ENCODE measurements at places on chromosomes 6 and 20.

DNA sequence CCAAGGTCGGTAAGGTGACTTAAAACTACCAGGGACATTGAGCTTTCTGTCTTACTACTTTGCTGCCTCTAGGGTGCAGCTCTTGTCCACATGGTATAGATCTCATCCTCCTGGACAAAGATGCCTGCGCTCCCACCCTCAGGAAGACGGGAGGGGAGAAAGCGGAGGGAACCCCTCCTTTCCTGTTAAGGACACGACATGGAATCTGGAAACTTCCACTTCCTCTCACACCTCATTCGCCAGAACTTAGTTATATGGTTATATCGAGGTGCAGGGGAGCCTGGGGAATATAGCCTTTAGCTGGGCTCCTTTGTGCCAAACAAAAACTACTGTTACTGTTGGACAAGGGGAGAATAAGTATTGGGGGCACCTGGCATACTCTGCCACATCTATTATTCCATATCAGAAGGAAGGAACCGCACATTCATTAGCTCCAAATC is 224.3 kb upstream of the TSHZ2 start:
- no peak for DNase-seq

- DNase-seq, result no peak
These were observed 3.4 kb downstream of the MED20 start for GRCh38 chr6:41917528-41917927.

- DNase-seq, result no peak
These were observed 7.4 kb upstream of the SCUBE3 start for GRCh38 chr6:35206346-35206745.

DNA sequence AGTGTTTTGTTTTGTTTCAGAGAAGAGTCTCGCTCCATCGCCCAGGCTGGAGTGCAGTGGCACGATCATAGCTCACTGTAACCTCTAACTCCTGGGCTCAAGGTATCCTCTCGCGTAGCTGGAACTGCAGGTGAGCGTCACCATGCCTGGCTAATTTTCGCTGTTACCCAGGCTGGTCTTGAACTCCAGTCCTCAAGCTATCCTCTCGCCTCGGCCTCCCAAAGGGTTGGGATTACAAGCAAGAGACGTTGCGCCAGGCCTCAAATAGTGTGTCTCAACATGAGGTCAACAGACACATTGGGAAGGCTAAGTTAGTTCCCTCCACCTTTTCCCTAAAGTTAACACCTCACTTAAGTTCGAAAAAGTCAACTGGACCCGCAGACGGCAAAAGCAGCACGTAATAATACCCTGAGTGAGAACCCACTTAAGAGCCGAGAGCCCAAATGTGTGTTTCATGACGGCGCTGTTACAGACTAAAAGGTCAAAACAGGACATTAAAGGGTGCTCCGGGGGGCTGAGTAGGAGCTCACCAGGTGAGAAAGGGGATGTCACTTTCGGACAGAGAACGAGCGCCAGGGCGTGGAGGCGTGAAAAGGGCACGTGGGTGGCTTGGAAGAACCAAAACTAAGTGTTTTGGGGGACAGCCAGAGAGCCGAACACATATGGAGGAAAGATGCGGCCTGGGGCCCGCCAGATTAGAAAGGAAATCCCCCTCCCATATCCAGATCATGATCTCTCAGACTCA is 499 bp downstream of the TTI1 start:
- DNase-seq, result peak; percentile 48

DNA sequence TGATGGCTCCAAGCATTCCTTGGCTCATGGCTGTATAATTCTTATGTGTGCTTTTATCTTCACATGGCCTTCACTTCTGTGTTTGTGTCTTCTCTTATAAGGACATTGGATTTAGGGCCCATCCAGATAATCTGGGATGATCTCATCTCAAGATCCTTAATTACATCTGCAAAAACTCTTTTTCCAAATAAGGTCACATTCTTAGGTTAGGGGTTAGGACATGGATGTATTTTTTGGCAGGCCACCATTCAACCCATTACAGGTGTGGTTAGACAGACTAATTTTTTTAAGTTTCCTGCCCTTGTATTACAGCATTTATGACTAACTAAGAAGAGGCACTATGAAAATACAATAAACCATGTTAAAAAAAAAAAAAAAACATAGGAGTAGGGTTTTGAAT is 254.0 kb downstream of the TPBG start:
- no peak for DNase-seq

- no peak for DNase-seq
These were observed 130.9 kb downstream of the RFPL4B start for GRCh38 chr6:112478036-112478435.

DNA sequence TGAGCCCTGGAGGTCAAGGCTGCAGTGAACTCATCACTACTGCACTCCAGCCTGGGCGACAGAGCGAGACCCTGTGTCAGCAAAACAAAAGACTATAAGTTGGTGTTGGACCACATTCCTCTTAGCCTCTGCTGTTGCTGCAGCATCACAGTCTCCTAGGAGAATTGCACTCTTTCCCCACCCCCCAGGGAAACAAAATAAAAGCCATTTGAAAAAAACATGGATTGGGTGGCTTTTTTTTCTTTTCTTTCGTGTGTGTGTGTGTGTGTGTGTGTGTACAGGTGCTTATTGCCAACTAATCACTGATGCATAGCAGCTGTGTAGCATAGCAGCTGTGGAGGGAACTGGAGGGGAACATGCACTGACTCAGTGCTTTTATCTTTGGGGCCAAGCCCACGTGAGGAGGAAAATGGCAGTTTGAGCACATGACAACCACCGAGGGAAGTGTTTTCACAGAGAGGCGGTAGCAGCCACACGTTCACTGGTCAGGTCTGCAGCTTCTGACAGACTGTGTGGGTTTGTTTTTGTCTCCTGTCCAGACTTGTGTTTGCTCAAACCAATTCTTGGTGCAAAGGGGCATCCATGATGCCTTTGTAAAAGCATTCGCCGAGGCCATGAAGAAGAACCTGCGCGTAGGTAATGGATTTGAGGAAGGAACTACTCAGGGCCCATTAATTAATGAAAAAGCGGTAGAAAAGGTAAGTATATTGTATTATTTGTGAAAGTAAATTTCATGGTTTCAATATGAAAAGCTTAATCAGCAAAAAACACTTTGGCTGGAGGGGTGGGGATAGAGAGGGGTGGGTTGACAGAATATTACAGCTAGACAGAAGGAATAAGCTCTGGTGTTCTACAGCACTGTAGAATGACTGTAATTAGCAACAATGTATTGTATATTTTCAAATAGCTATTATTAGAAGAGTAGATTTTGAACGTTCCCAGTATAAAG is 27.7 kb downstream of the ALDH5A1 start:
- DNase-seq, result peak; percentile 34

DNA sequence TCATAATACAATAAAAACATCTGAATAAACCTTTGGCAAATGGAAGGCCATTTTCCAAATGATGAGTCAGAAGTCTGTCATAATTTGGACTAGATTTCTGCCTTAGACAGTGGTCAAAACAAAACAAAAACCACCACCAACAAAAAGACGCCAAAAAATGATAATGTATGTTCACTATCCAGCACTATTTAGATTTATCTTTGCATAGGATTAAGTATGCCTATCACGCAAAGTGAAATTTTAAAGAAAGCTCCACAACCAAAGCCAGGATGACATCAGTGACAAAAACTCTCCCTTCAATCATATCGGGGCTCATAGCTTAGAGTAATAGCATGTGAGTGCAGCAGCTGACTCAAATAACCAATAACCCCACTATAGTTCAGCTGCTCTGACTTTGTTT is 201.9 kb downstream of the MOXD1 start:
- DNase-seq, result no peak

- peak; percentile 31 for DNase-seq
These were observed 6.3 kb downstream of the ZKSCAN3 start for GRCh38 chr6:28355743-28356665.

DNA sequence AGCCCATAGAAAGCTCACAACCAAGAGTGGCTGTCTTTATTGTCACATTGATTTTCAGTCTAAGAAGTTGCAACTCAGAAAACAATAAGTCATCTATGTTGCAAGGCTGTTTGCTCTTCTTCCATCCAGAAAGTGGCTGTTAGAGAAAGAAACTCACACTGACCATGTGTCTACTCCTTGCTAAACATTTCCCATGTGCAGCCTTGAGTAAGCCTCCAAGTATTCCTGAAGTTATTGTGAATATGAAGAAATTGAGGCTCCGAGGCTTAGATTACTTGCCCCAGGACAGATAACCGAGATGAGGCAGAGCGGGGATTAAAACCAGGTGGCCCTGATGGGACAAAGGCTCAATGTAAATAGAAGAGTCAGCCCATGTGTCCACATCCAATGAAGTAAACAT is 105.0 kb downstream of the SPTLC3 start:
- DNase-seq, result no peak

DNA sequence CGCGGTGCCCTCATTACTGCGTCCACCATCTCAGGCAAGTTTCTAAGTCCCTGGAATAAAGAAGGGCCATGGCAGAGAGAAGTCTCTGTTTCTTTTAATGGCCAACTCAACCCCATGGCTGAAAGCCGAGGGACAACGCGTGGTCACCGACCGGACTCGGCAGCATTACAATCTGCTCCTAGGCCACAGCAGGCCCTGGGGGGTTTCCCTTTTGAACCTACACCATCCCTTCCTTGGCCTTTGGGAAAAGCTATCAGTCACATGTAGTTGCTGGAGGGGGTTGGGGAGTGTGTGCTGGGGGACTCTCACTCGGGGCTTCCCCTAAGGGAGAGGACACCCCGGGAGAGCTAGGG is 11.1 kb upstream of the FAM83C start:
- DNase-seq, result no peak

DNA sequence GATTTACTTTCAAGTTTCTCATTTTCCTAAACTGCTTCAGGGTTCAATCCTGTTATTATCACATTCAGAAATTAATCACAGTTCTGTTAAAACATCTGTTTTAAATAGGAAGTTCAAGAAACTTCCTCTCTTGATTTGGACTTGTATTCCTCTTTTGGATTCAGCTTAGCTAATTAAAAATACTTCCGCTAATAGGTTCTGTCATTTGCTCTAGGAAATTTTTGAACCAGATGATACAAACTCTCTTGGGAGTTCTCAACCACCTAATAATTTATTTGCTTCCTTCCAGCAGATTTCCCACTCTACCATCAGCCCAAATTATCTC is 15.9 kb upstream of the TMEM30A start:
- DNase-seq, result no peak

DNA sequence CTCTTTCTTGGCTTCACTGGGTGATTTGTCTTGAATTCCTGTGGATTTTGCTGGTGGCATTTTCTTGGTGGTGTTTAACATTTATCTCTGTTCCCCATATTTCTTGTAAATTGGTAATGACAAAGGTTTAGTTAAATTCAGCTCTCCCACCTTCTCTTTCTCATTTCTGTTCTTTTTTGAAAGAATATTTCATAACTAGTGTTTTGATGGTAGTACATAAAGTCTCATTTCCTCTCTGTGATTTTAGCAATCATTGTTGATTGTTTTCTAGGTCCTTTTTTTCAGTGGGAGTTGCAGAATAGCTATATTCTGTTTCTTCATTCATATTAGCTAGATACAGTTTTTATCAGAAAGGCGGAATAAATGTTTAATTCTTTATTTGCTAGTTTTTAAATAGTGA is 73.1 kb downstream of the QKI start:
- no peak for DNase-seq

DNA sequence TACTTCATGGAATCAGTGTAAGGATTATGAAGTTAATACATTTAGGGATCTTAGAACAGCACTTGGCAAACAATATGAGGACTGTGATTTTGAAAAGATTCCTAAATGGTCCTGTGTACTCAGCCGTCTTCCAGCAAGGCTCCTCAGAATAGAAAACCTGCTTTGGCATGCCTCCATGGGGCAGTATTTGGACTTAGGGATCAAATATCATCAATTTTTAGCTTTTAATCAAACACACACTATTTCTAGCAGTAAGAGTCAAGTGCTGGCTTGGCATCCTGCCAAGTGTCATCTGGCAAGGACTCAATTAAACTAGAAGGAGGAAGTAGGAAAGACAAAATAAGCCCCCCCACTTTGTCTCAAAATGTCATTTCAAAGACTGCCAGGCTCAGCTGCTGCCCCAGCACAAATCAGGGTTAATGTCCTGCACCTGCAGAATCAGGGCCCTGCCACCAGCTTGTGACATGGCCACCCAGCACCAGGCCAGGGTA is 40.8 kb downstream of the IYD start:
- DNase-seq, result peak; percentile 22

DNA sequence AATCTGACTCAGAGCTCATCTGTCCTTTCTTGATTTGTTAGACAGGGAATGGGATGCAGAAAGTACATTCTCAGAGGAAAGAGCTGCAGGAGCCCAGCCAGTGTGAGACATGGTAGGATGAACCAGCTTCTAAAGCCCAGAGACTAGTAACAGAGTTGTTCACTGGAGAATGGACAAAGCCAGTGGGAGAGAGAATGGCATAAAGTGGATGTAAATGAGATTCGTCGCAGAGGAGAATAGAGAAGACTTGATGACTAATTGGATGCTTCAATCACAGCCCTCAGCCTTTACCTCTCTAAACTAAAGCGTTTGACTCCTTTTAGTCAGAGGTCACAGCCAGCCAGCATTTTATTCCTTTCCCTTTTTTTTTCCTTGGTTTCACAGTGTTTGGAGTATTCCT is 25.5 kb upstream of the L3MBTL3 start:
- no peak for DNase-seq

GRCh38 chr6:133230052-133230451 is 11.1 kb upstream of the EYA4 start:
- DNase-seq, result no peak

- DNase-seq, result no peak
These were observed 14.5 kb upstream of the TFB1M start for GRCh38 chr6:155328539-155329459.

DNA sequence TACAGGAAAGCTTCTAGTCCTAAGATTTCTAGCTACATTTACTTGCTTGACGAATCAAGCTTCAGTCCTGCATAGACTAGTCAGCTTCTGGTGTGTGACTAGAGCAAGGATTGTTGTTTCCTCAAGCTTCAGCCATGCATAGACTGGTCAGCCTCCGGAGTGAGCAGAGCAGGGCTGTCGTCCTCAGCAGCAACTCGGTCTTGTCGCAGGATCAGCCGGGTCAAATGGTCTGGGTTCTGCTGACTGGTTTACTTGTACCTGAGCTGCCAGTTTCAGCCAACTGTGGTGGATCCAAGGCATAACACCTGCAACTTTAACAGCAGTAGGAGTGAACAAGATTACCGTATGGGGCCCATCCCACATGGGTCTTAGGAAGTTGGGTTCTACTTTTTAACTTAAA is 10.8 kb upstream of the GMPR start:
- no peak for DNase-seq

Data from NCI-H2171 (cell line).